ENCODE measurements at places on chromosomes 4 and X.
A peak's percentile ranks its signal among the peaks of the same experiment; 100 is the strongest.

DNA sequence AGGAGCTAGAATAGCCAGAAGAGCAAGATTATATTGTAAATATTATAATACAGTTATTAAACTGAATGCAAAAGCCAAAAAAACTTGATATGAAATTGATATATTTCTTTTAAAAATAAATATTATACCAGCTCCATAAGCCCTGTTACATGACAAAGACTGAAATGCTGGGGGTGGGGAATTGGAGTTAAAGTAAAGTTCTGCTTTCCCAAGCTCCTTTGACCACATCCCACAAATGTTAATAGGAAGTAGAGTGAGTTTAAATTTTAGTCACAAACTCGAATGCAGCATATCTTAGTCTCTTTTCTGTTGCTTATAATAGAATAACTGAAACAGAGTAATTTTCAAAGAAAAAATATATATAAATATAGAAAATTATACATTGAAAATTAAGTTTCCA, 46.9 kb upstream of the NFKB1 start:
- DNase-seq, result no peak

DNA sequence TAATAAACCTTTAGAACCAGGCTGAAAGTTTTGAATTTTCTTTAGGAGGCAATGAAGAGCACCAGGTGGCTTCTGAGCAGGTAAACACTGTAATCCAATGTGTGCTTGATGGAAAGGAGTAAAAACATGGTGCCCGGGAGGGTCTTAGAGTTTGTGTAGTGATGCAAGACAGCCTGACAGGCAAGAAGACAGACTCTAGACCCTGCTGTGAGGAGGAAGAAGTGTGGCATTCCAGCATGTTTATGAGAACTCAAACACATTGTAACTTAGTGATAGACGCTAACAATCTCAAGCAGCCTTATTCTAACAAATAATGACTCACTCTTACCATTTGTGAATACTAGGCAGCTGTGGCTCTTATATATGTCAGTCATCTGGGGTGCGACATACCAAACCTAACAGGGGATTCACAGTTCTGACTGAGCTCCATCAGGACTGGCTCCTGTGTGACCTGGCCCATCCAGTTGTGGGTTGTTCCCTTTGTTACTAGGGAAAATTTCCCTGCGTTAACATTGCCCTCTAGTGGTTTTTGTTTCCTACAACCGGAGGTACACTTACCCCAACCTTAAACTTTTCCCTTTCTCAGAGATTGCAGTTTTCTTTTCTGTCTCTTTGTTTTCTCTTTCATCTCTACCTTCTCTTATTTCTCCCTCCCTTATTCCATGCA, 53.8 kb downstream of the VSIG4 start:
- peak; percentile 16 for DNase-seq

- no peak for DNase-seq
Observed at GRCh38 chr4:168099195-168099594, 6.9 kb downstream of the ANXA10 start.

DNA sequence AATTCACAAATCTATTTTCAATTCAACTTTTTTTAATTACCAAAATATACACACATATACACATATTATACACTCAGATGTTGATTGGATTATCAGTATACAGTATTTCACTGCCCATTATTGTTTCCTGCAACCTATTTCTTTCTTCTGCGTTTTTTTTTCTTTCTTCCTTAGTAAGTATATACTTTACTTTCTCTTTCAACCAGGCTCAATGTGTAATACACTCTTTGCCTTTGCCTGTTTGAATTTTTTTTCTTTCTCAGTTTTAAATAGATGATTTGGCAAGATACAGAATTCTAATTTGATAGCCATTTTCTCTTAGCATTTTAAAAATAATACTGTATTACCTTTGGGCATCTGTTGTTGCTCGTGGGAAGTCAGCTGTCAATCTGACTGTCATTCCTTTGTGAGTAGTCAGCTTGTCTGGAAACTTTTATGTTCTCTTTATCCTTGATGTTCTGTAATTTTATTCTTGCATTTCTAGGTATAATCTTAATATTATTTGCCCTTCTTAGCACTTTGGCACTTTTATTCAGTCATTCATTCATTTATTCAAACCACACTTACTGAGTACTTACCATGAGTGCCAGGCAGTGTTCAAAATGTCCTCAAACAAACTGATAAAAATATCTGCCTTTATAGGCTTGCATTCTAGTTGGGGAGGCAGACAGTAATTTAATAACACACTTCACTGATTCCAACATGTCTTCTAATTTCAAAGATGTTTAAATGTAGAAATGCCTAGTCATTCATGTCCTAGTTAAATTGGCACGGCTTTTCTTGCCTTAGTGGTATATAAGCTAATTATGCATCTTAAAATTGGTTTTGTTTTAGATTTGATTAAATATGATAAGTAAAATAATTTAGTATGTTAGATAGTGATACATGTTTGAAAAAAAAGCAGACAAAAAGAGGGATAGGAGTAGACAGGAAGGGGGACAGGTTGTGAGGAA, 3.7 kb downstream of the USP38 start:
- DNase-seq, result no peak

DNA sequence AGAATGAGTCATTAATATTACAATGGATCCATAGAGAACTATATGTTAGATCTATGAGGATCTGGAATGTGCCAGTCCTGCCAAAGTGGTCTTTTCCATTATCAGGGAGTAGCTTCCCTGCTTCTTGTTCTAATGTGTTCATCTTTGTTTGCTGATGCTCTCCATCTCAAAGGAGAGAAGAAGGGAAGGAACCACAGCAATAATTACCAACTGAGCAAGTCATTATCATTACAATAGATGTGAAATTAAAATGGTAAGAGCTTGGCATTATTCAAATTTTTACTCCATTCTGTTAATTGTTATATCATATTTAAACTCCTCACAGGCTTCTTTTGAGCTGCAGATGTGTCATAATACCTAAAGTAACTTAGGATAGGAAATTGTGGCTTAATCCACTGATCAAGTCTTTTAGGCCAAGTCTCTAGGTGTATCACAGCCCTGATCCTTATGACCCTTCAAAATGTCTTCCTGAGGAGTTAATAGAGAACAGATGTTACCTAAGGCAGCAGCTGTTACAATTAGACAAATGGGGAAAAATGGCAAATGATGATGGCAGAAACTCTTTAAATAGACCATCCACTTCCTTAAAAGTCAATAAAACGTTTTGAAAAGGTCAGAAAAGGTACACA, 1492.7 kb upstream of the IGFBP7 start:
- no peak for DNase-seq

DNA sequence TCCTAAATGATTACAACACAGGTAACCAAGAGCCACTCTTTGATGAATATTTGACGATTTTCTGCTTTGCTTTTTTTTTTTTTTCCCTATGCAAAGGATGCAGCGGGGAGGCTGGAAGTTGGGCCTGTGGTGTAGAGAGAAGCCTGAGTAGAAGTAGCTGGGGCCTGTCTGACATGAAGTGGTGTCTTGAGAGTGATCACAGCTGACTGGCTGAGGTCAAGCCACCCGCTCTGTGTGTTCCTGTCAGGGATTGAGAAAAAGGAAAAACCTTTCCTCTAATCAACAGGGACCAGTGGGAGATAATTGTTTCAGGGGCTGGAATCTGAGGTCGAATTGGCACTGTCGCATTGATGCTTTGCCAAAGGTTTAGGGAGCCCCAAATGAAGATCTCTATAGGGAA, 258.7 kb downstream of the GRIA3 start:
- no peak for DNase-seq
